RWPE1 (cell line): ENCODE measurements at places on chromosomes 5 and 9.

DNA sequence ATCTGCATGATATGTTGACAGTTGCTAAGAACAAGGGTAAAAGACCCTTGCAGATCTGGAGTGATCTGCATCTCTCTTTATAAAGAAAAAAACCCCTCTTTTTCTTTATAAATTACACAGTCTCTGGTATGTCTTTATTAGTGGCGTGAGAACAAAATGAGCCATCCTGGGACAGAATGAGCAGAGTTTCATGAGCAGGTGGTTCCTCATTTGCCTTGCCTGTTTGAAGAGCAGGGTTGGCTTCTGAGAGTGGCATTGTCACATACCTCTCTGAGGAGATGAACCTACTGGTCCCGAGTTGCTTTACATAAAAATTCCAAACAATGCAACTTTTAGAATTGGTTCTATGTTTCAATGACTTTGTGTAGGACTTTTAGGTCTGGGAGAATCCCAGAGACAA lies 94.3 kb downstream of the INSYN2B start:
- no peak for DNase-seq

DNA sequence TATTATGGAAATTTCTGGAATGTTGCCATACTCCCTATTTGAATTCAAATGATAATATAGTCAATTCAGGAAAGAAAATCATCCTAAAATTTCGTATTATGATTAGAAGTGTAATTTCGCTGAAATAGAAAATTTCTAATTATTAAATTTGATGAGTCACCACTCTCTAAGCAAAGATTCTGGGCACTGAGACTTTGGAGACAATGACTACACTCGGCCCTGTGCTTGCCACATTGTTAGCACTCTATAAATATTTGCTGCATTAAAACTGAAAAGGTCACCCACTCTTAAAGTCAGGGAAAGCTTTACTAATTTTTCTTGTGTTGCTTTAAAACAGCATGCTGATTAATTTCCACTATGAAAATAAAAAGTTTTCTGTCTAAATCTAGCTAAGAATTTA lies 240.3 kb downstream of the TLE4 start:
- no peak for DNase-seq

DNA sequence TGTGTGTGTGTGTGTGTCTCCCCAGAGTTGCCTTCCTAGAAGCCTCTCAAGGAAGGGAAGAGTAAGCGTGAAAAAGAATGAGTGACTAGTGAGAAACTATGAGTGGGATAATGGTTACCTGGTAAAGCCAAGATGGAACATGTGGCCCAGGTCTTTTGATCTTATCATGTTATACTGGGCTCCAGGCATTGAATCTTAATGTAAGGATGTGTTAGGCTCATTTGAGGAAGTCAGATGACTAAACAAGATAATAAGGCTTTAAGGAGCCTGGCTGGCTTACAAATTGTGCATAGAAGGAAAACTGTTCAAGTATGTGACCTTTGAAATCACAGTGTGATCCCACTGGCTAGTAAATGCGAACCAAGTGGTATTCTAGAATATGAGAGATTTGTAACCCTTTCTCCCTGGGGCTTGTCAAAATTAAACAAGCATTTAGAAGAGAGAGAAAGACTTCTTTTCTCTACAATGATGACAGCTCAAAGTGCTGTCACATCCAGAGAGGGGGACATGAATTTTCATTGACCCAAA lies 29.9 kb upstream of the HMHB1 start:
- DNase-seq, result no peak

DNA sequence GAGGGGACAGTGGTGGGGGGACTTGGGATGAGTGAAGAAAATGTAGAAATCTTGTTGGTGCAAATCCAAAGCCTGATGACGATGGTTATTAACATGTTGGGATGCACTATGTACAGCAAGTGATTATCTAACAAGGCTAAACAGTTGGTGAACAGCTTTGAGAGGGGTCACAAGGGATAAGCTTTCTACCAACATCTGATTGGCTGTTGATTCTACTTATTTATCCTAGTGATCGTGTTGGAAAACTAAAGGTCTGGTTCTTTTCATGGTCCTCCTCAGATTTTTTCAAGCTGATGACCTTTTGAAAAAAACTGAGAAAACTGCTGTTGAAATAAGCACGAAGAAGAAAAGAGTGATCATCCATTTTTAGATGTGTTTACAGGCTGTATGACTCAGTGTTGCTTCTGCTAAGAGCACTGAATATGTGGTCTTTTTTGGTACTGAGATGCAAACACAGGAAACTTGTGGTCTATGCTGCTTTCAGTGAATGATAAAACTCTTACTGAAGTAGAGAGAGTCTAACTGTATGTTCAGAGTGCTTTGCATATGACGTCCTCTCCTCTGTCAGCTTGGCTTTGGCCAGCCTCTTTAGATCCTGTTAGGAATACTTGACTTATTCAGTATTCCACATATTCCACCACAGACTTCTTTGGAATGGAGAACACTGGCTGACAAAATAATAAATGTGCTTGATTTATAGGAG lies 174.8 kb downstream of the SLF1 start:
- DNase-seq, result no peak

GRCh38 chr5:170738840-170739239 lies 44.7 kb upstream of the GABRP start:
- DNase-seq, result no peak

GRCh38 chr5:124639095-124639665 lies 107.3 kb downstream of the ZNF608 start:
- DNase-seq, result no peak

DNA sequence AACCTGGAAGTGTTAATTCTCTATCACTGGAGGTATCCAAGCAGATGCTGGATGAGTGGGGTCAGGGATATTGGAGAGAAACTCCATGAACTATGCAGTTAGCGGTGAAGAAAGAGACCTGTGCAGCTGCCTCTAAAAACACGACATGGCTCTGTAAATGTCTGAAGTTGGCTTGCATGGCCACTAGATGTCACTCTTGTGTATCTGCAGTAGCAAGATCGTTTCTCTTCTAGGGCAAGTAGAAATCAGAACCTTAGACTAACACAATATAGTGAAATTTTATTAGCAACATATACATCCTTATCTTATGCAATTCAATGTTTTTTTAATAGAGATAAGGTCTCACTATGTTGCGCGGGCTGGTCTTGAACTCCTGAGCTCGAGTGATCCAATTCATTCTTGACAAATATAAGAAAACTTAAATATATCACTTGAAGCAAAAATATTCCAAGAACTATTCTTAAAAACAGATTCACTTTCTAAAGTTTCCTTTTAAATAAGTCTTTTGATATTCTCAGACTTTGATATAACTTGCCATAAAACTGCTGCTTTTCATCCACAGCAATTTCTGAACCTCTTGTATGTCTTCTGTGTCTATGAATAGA lies 2.9 kb downstream of the OR2S2 start:
- DNase-seq, result peak; percentile 66

- no peak for DNase-seq
Measured at GRCh38 chr9:101907466-101907865, 169.0 kb upstream of the GRIN3A start.

DNA sequence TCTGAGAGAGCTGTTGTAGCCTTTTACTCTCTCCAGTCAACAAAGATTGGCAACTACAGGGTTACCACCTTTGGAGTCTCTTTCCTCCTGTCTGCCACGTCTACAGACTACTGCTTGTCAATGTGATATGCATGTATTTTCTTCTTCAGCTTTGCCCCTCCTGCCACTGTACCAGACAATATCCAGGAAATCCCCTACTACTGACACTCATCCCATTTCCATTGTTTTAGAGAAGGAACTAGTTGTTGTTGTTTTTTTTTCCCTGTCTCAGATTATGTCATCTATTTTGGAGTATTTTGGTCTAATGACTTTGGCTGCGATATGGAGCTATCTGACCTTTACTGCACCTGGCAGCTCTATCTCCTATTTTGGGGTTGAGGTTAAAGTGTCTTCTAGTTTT lies 50.1 kb upstream of the MACIR start:
- no peak for DNase-seq
